ENCODE measurements at places on chromosomes 13 and 19.

GRCh38 chr13:58461217-58461616 lies 829.7 kb downstream of the PCDH17 start:
- DNase-seq: no peak

DNA sequence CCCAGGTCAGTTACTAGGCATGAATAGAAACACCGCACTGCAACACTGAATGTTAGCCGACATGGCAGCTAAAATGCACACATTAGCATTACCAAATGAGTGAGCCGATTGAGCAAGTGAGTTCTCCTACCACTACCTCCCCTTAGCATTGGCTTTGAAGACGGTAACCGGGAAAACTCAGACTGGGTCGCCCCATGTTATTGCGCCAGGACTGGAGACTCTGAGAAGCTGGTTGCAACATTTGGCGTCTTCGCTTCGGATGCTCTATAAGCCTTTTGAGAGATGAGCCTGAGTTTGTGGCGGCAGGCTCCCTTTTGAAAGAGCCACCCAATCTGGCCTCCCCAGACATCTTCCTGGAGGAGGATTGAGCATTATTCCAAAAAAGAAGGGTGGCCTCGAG lies 68.5 kb upstream of the POMP start:
- no peak for DNase-seq

DNA sequence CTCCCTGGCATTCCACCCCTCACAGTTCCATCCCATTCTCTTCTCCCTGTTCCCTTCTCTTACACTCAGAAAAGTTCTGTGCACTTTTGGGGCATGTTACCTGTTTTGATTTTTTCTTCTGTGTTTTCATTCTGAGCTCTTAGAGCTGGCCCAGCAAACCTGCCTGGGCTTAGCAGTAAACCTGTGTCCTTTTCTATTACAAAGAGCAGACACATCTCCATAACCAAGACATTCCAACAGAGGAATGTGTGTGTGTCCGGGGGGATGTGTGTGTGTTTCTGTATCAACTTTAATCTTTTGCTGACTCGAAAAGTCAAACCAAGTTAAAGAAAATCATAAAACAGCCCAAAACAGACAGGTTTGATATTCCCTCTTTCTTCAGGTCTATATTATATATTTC lies 49.1 kb upstream of the SOX21 start:
- DNase-seq: no peak

DNA sequence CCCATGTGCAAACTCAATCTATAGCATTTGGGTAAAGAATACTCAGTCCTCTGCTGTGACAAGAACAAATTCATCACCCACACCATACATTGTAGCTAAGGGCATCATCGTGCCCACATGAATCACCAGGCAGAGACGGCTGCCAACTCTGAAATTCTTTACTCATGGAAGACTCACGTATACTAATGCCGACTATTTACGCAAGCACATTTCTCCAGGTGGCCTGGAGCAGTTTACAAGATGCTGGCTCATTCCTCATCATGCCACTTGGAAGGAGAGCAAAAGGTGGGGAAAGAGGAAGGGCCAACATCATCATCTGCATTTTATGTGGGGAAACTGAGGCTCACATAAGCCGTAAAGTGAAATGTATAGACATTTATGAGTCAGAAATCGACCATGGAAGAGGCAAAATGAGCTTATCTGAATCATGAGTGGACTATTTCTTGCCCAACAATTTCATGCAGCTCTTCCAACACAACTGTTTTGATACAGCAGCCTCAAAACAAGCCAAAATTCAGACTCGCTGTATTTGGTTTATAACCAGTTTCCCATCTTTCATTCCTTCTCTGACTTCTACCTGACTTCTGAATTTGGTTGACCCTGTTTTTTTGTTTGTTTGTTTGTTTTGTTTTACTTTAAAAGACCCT lies 213.9 kb upstream of the SERP2 start:
- no peak for DNase-seq

GRCh38 chr13:106513025-106513983 lies 22.2 kb downstream of the EFNB2 start:
- DNase-seq: no peak

DNA sequence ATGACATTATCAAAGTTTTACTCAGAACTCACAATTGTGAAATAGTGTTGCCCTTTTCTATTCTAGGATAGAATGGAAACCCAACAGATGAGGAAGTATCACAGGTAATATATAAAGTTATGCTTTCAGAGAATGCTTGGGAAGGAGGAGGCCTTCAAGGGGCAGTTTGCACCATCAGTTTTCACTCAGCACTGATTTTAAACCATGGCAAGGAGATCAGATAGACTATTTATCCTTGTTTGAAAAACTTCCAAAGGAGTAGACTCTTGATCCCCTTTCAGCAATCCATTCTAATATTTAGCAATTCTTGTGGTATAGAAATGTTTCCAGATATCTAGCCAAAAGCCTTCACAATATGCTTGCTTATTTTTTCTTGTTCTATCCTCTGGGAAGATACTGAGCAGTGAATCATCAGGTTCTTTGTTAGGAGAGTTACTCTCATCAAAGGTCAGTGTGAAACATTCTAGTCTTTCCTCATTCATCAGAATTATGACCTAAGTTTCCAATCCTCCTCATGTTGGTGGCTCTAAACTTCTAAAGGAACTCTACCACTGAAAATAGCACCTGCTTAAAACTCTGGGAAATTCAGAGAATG lies 3.8 kb downstream of the GPC6 start:
- DNase-seq: no peak

- no peak for DNase-seq
Observed at GRCh38 chr13:97027162-97027554, 32.9 kb upstream of the OXGR1 start.

GRCh38 chr13:58906329-58907007 lies 1257.3 kb downstream of the DIAPH3 start:
- no peak for DNase-seq

DNA sequence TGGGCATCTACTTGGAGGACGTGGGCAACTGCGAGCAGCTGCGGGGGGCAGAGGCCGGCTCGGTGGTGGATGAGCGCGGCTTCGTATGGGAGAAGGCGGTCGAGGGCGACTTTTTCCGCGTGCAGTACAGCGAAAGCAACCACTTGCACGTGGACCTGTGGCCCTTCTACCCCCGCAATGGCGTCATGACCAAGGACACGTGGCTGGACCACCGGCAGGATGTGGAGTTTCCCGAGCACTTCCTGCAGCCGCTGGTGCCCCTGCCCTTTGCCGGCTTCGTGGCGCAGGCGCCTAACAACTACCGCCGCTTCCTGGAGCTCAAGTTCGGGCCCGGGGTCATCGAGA lies 10.3 kb upstream of the STRN4 start:
- no peak for DNase-seq

DNA sequence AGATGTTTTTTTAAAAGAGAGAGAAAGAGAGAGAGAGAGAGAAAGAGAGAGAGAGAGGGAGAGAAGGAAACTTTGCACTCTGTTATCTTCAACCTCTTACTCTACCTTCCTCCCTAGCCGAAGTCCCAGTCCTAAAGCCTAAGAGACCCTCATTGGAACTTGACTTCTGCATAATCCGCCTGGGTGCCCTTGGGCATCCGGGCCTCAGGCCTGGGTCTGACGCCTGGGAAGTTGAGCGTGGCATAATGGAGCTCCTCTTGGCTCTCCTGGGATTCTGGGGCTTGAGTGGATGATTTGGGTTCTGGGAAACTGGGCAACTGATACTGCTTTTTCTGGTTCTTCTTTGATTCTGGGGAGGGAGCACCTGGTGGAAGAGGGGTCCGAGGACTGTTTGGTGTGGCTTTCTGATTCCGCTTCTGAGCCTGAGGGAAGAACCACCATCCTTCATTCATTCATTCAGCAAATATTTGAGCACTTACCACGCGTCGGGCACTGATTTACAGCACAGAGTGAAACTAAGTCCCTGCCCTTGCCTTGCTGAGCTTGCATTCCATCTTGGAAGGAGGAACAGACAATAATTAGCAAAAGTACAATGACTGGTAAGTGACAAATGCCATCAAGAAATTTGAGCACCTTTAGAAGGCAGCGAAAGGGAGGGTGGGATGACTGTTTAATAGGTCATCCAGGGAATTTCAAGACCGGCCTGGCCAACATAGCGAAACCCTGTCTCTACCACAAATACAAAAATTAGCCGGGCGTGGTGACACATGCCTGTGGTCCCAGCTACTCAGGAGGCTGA lies 6.3 kb downstream of the SIGLEC10 start:
- no peak for DNase-seq

GRCh38 chr19:584240-585001 lies 5.3 kb upstream of the HCN2 start:
- DNase-seq: peak; percentile 78

DNA sequence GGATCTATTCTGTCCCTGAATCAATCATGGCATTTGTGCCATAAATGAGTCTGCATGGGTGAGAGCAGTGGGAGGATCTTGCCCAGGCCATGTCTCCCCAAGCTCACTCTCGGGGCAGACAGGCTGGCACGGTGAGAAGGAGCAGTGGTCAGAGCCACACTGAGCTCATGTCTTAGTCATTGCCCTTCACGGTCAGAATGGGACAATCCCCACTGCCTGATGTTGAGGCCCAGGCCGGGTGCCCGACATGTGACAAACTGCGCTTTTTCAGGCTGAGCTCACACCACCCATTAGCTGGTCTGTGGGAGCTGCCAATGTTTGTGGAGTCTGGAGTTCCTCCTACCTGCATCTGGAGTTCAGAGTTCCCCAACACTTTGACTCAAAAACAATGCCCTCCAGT lies 481.9 kb downstream of the COG6 start:
- DNase-seq: no peak

Data from HuH-7 (cell line).